ENCODE measurements at places on chromosomes 3 and 15.

- no peak for DNase-seq
Observed at GRCh38 chr3:165778456-165778855, 58.8 kb downstream of the BCHE start.

DNA sequence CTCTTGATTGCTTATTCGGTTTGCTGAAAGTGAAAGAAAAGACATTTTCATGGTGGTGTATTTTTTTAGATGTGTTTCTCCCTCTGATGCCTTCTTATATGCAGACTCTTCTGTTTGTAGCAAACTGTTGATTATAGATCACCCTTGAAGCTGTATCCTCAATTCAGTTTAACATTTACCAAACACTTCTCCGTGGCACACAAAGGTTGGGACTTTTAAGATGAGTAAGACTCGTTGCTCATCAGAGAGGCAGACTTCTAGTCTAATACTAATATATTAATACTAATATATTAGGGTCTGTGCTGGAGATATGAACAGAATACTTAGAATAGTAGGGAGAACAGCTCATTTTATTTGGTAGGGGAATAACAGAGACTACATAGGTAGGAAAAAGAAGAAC, 32.8 kb downstream of the RASA2 start:
- DNase-seq = no peak

DNA sequence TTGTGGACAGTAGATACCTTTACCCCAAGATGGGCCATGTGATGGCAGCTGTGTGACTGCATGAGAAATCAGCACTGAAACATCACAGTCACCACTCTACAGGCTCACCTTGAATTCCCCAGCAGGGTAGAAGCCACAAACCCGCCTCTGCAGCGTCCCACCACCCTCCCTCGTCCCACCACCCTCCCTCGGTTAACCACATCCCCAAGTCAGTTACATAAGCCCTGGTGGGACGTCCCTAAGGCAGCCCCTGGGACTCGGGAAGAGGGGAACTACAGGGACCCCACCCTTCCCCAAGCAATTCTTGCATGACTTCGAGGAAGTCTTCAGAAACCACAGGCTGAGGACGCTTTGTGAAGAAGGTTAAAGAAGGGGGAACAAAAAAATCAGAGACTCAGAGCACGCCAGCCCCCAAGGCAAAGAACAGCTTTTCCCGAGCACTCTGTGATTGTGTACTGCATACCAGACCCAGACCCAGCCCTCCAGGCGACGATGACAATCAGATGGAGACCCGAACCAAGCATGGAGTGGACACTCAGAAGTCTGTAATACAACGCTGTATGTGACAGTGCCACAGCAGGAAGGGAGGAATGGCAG, 60.5 kb downstream of the SH3BP5 start:
- no peak for DNase-seq

DNA sequence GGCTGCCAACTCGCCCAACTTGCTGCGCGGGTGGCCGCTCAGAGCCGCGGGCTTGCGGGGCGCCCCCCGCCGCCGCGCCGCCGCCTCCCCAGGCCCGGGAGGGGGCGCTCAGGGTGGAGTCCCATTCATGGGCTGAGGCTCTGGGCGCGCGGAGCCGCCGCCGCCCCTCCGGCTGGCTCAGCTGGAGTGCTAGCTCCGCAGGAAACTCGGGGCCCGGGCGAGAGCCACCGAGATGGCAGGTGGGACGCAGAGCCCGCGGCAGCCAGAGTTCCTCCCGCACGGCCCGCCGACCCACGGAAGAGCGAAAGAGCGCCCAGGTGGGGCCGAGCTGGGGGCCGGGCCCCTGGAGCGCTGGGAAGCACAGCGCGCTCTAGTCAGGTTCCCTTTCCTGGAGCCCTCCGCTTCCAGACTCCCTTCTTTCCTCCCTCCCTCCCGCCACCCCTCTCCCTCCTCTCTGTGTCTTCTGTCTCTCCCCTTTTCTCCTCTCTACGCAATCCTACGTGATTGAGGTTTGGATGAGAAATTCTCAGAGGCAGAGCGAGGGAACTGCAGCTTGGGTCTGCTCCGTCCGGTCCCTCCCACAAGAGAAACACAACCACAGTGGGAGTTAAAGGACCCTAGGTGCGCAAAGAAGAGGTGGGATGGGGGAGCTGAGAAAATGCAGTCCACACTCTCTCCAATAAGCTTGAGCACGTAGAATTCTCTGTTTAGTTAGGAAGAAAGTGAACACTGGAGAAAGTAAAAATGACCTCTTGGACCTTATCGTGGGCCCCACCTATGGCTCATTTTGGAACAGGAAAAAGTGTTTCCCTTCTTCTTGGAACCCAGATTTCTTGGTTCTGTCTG, 317.3 kb downstream of the FGF12 start:
- DNase-seq = no peak

DNA sequence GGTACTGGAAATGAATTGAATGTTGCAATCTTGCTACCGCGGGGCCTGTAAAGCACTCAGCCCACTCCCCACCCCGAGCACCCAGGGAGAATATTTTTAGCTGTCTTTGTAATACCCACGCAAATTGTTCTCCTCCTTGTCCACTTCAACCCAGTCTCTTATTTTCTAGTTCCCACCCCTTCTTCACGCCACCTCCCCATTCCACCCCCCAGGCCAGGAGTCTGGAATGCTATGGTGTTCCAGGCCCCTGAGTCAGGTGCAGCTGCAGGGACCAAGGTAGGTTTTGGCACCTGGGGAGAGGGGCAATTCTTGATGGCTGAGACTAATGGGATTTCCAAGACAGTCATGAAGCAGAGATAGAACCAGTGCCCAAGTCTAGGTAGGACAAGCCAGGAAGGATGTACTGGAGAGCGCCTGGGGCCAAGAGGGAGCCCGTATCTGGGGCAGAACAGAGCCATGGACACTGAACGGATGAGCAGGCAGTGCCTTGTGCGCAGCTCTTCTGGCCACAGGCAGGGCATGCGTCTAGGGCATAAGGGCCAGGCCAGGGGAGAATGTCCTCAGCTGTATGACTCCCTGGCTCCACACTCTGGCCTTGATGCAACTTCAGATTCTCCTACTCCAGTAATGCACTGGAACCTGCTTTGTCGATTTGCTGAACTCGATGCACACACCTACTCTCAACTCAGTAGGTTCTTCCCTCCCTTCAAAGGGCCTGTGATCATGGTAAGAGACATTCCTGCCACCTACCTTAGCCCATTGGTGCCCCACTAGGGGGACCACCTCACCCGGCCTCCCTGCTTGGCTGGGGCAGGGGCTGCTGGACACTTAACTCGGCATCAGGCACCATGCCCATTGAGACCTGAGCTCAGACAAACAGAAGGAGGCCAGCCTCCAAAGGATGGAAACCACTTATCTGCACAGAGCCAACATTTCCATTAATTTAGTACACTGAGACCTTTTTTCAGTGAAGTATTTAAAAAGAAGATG, 34.6 kb upstream of the MAGEF1 start:
- no peak for DNase-seq

- no peak for DNase-seq
Observed at GRCh38 chr15:49875392-49875791, 243.6 kb downstream of the ATP8B4 start.

GRCh38 chr3:55859305-55859704, 372.2 kb upstream of the WNT5A start:
- no peak for DNase-seq

GRCh38 chr3:125073390-125073905, 17.7 kb upstream of the HEG1 start:
- no peak for DNase-seq

DNA sequence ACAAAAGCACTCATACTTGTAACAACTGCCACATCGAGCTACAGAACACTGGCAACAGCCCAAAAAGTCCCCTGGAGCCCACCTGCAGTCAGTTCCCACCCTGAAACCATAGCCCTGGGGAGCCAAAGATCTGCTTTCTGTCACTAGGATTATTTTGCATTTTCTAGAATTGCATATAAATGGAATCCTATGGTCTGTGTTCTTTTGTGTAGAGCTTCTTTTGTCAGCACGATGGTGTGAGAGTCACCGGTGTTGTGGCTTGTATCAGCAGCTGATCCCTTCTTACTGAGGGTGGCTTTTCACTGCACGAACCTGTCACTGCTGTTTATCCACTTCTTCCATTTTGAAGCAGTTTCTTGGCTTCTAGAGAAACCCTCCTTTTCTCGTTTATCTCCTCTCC, 60.1 kb upstream of the PRR23E start:
- no peak for DNase-seq

DNA sequence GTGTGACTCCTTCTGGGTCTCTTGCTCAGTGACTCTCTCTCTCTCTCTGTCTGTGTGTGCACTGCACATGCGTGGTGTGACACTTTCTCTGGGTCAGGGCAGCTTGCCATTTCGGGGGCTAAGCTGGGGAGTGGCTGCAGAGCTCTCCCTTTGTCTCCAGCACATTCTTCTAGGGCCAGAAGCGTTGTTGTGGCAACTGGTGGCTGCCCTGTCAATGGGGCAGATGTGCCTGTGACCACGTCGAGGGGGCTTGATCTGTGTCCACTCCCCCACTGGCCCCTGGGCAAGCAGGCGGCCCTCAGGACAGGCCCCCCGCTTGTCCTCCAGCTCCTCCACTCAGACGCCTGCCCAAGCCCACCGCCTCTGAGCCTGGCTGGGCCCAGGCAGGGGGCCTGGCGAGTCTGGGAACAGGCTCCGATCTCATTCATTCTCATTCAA, 67.8 kb downstream of the WNT7A start:
- no peak for DNase-seq

- no peak for DNase-seq
Observed at GRCh38 chr3:182755712-182756111, 37.6 kb upstream of the ATP11B start.

GRCh38 chr3:17551895-17552294, 190.5 kb downstream of the TBC1D5 start:
- DNase-seq = no peak

DNA sequence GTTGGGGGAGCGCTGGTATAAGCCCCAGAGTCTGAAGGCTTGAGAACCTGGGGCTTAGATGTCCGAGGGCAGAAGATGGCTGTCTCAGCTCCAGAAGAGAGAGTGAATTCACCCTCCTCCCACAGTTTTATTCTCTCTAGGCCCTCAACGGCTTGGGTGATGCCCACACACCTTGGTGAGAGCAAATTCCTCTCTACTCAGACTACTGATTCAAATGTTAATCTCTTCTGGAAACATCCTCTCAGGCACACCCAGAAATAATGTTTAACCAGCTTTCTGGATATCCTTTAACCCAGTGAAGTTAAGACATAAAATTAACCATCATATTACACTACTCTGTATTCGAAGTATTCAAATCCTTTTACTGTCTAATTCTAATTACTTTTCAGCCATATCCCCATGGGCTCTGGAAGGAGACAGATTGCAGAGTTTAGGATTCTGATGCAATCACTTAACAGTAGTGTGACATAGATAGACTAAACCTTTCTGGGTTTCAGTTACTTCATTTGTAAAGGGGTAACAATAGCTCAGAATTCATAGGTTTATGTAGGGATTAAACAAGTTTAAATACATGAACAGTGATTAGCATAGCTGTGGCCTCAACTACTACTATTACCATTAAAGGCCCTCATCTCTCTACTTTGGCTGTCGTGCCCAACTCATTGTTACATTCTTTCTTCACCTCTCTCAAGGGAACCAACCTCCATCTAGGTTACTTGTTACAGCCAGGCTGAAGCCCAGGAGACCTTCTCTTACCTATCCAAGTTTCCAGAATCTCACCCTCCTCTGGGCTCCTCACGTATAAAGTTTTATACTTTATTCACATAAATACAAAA, 25.7 kb upstream of the ANO10 start:
- DNase-seq = no peak

DNA sequence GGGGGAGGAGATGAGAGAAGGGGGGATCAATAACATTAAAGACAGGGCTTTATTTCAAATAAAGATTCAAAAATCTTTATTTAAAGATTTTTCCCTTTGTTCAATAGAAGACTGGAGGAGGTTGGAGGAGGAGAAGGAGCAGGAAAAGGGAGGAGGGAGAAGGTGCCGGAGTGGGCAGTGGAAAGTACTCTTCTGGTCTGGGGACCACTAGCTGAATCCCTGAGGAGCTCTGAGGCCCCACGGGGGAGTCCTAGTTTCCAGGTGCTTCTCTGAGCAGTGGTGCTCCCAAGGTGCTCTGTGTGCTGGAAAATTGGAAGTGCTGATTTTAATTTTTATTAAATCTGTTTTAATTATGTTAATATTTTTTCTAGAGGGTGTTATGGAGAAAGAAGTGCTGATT, 19.4 kb upstream of the SEMA4B start:
- no peak for DNase-seq

- DNase-seq = no peak
Observed at GRCh38 chr3:104101736-104102135, 1265.0 kb upstream of the ALCAM start.

DNA sequence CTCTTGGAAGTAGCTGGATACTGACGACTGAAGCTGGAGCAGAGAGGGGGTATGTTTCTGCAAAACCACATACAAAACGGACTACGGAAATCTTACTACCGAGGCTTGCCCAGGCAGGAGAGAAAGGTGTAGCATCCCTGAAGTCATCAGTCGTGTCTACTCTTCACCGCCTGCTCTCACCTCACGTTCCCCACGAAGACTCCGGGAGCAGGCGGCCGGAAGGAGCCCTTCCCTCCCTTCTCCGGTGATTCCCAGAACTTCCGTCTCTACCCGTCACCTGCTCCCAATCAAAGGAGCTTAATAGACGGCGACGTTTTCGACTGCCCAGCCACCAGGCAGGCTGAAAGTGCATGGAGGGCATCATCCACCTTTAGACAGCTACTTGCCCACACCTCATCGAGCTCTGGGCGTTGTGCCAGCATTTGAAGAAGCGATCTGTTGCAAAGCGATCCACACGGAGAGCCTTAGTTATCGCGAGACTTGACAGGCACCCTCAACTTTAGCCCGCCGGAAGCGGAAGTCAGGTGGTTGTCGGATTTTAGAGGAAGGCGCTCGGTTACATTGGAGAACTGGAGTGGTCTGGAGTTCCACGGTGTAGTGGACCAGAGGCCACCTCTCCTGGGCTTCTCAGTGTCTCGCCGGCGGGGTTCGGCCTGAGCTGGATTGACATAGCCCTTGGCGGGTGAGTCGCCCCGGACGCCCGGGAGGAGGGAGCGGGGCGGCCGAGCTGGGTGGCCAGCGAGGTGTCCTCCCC, at the start of gene RAMAC:
RAMAC (plus strand) TSS at position 523 of the 754 bp plus-strand sequence. CDS start 2,809 bp downstream, outside the sequence.
- peak; percentile 92 for DNase-seq

DNA sequence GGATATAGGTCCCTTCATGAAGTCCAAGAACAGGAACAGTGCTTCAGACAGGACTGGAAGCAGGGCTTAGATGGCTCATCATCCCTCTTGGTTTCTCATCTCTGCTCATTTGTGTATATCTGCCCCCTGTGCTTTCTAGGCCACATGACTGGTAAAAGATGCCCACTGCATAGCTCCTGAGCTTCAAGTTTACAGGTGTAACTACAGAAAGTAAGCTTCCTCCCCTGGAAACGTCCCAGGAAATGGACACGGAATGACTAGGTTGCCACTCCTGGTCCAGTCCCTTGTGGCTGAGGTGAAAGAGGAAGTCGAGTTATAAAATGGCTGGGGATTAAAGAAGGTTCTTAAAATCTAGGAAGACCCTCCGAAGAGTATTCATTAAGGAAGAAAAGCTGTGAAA, 32.5 kb downstream of the MYO5A start:
- DNase-seq = no peak

DNA sequence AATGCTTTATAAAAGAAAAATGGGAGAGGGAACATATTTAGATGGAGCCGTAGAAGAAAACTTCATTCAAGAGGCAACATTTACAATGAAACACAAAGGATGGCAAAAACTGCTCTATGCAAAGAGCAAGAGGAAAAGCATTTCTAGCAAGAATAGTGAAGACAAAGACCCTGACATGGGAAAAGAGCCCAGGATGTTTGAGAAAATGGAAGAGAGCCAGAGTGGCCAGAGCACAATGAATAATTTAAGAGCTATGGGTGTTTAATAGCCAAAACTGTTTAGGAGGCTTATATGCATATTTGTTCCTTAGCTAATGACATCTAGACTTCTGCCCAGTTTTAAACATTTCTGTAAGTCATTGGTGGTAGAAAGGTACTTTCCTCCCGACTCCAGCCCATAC, 25.4 kb upstream of the SEMA6D start:
- DNase-seq = no peak
